Glutamatergic neuron (in vitro differentiated cells): ENCODE measurements at places on chromosomes 16 and 17. TPM values are rescaled to one million over a fixed set of nuclear protein-coding genes. Genes with fewer than 3 reads are reported as not detected.
A peak's percentile ranks its signal among the peaks of the same experiment; 100 is the strongest.

The ZNF267 gene
- total RNA-seq = 10.0 TPM

The NEUROD2 gene
- total RNA-seq = 6.3 TPM

The TRAPPC2L gene
- 50.6 TPM for total RNA-seq

The WNT9B gene
- total RNA-seq = not detected

GRCh38 chr17:61312406-61313295 lies 87.0 kb upstream of the TBX2 start:
- H3K27ac ChIP-seq = no peak overlapping the region
- no peak for DNase-seq
- H3K4me3 ChIP-seq = no peak overlapping the region
- H3K4me1 ChIP-seq = peaks cover 9% of the 10 kb centered on the region

- no peaks in the 10 kb centered on the region for H3K4me1 ChIP-seq
- H3K4me3 ChIP-seq = no peak overlapping the region
- H3K27me3 ChIP-seq = no peaks in the 10 kb centered on the region
- DNase-seq = no peak
- no peaks in the 10 kb centered on the region for H3K36me3 ChIP-seq
These were observed 433.9 kb upstream of the MAF start for GRCh38 chr16:80034469-80034826.

- peak overlapping the region; percentile 55 for H3K4me3 ChIP-seq
- no peak overlapping the region for H3K27ac ChIP-seq
- H3K4me1 ChIP-seq = peaks cover 6% of the 10 kb centered on the region
- no peaks in the 10 kb centered on the region for H3K36me3 ChIP-seq
- peaks cover 16% of the 10 kb centered on the region for H3K27me3 ChIP-seq
These were observed 664 bp downstream of the HBQ1 start for GRCh38 chr16:180681-181564.

DNA sequence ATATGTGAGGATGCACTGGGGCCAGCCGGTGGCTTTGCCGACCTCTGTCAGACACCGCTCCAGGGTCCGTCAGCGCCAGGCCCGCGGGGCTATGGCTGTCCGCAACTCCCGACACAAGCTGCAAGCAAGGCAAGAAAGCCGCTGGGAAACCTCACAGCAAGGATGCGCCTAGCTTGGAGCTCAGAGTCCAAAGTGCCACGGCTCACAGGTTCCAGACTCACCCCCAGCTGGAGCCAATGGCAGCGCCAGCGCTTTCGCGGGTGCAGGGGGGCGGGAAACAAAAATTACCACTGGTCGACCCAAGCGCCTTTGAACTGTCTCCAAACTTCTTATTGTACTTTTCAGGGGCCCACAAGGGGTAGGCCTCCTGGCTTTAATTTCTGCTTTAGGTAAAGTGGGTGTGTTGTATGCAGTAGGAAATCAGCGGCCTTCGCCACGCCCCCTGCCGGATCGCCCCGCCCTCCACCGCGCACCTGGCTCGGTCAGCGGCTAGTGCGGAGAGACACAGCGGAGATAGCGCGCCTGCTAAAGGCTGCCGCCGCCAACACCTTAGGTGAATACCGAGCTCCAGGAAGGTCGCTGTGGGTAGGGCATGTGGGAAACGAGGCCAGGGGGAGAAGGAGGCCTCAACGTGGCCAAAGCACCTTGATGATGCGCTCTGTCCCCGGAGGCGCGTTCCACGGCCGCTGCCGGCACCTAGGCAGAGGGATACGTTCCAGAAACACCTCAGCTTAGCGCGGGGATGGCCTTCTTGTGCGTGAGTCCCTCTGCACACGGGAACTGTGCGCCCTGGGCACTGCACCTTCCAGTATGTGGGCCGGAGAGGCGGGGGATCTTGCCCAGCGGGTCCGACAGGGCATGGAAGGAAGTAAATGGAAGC lies 61.0 kb upstream of the RBL2 start:
- no peak overlapping the region for H3K27ac ChIP-seq
- no peaks in the 10 kb centered on the region for H3K36me3 ChIP-seq
- H3K4me3 ChIP-seq = no peak overlapping the region
- peaks cover 2% of the 10 kb centered on the region for H3K27me3 ChIP-seq
- peak; percentile 36 for DNase-seq
